ENCODE measurements at places on chromosomes 2 and 18.
A peak's percentile ranks its signal among the peaks of the same experiment; 100 is the strongest.

- no peak for DNase-seq
Observed at GRCh38 chr2:129103936-129104878, 785.5 kb upstream of the HS6ST1 start.

DNA sequence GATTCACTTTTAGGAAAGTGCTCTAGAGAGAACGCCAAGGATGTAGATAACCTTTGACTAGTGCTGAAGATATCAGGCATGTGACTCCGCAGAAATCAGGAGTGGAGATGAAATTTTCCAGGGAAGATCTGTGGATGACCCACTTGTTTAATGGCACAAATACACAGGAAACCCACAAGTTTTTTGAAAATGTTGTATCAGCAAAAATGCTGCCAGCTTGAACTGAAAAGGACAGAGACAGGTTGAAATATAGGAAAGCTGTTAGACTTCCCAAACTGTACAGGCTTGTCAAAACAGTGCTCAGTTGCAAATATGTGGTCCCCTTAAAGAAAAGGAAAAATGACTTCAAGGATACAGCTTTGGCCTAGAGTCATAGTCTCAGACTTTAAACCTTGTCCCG is 96.5 kb downstream of the PKP4 start:
- no peak for DNase-seq

- no peak for DNase-seq
Observed at GRCh38 chr18:72530622-72531021, 13.5 kb downstream of the CBLN2 start.

- no peak for DNase-seq
Observed at GRCh38 chr2:696463-696862, 19.3 kb upstream of the TMEM18 start.

DNA sequence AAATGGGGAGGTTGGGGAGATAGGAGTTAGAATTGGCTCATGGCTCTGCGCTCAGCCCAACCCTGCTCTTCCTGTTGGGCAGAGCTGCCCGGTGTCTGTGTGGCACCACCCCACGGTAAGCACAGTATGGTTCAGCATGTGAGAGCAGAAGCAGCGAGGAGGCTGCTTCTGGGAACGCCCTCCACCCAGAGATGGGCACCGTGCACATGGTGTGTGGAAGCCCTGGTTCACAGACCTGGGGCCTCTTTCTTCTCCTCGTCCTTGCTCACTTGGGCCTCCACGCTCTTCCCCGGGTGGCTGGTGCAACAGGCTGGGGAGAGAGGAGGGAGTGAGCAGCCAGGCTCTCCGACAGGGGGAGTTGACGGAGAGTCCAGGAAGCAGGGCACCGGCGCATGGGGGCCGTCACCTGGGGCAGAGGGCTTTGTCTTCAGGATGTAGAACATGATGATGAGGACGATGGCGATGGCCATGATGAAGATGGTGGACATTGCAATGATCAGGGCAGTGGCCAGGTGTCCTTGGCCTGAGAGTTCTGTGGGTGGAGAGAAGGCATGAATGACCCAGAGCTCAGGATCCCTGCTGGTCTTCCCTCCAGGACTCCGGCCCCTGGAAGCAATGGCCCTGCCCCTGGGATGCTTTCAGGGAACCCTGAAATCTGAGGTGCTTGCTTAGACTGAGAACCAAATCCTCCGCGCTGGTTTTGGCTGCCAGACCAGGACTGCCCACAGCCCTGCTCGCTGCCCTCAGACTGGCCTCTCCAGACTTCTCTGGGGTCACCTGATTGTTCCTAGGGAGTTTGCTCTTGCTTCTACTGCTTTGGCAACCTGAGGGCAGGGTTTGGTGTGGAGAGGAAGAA is 78.3 kb downstream of the EDAR start:
- no peak for DNase-seq

- DNase-seq: peak; percentile 9
Observed at GRCh38 chr2:40957508-40957907, 505.6 kb upstream of the SLC8A1 start.

DNA sequence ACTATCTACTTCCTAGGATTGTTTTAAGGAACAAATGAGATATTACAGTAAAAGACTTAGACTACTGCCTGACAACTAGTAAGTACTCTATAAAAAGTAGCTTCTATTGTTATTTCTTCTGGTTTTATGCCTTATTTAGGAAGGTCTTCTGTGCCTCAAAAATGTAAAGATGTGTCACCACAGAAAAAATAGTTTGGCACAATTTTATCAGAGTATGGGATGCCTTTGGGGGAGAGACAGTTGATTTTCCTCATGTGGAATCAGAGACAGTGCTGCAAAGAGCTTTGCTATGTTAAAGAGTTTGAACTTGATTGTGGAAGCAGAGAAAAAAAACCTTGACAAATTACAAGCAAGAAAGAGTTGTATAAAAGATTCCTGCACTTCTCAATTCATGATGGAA is 98.4 kb downstream of the EHBP1 start:
- peak; percentile 86 for DNase-seq

DNA sequence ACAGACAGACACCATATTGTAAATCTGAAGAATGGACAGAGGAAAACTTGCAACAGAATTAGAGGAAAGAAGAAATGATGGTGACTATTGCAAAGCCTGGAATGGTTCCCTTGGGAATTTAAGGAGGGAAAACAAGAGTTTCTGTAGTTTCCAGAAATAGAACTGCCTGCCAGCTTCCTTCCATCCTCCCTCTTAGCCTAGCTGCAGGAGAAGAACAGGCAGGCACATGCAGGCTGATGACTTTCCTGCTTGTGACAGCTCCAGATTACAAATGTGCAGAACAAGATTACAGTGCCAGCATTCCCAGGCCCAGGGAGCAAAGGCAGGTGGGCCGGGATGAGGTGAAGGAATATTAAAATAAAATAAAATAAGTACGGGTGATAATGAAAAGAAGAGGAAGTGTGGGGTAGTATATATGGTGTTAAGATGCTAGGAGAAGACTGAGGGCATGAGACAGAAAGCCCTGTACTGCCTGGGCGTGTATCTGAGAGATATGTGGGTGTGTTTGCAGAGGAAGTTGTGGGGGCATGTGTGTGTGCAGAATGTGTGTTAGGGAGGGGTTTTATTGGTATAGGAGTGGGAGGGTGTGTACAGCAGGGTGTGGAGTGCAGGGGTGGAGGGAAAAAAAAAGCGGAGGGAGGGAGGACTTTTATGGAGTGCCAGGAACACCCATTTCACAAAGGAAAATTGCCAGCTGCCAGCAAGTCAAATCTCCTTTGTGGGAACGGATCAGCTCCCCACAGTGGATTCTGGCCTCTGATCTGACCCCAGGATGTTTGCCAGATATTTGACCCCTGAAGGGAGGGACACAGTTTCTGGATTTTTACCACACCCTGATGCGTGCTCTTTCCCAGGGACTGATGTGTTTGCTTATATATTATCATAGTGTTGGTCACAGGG is 43.9 kb upstream of the NEMP2 start:
- DNase-seq: peak; percentile 63

DNA sequence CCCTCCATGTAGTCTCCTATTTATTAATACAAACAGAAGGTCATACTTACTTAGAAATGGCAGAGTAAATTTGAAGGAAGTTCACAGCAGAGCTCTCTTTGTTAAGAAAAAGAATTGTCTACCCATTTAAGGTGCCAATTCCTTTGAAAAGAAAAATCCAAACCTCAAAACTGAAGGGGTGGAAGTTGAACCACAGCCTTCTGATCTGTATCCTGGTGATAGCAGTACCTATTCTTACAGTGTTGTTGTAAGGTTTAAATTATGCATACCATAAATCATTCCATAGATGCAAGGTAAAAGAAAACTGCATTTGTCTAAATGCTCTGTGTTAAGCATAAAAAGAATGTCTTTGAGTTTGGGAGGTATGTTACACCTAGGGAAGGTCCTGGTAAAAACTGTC is 47.6 kb downstream of the COBLL1 start:
- no peak for DNase-seq

GRCh38 chr2:231041061-231041689 is 3.9 kb downstream of the C2orf72 start:
- DNase-seq: no peak

GRCh38 chr2:154914561-154914960 is 216.1 kb downstream of the KCNJ3 start:
- DNase-seq: no peak

DNA sequence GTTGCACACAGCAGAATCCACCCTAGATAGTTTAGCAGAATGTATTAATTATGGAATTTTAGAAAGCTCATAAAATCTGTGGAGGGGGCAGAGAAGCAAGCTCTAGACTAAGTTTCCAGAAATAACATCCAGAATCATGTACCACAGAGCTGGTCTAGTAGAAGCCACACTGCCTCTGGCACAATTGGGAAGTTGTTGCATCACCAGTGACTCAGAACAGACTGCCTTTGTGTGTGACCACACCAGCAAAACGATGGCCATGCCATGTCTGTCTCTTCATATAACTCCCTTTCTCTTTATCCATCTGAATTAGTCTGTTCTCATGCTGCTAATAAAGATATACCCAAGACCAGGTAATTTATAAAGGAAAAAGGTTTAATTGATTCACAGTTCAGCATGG is 158.9 kb downstream of the CCDC148 start:
- DNase-seq: peak; percentile 48

GRCh38 chr2:9764153-9764778 is 79.0 kb upstream of the TAF1B start:
- DNase-seq: no peak

DNA sequence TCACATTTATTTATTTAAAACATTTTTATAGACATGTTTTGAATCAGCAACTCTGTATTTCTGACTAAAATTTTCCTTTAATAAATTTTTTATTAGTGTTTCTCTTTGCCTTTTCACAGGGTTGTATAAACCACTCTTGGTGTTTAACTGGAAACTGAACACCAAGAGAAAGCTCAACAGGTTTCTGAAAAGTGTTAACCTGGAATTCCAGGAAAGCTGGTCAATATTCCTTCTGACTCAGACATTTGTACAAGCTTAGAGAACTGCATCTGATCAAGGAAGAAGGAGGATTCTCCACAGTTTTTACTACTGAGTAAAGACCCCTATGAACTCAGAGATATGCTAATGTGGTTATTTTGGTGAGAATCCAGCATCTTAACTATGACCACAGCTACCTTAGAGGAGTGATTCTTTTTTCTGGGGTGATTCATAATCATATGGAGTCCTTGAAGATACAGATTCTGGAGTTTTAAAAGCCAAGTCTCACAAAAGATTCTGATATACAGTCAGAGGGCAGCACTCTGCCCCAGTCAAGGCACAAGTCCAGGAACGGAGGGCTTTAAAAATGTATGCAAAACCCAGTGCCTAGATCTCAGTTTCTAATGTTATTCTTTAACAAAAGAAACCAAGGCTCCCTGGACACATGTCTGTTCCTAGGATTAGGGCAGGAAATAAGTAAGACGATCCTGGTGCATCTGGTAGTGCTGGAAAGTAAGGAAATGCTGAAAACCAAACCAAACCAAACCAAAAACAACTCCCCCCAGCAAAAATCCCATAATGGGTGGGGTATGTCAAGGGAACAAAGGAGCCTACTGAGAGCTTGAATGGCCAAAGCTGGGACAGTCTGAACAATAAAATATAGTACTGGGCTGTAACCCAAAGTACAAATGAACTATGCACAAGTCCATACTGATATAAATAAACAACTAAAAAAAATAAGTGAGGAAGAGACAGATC is 85.1 kb upstream of the FZD5 start:
- peak; percentile 66 for DNase-seq

- no peak for DNase-seq
Observed at GRCh38 chr18:36335476-36336279, 38.2 kb downstream of the FHOD3 start.

- DNase-seq: peak; percentile 87
Observed at GRCh38 chr2:45851576-45852304, 200.3 kb downstream of the PRKCE start.

- DNase-seq: no peak
Observed at GRCh38 chr2:29596584-29596983, 324.8 kb downstream of the ALK start.

- DNase-seq: peak; percentile 27
Observed at GRCh38 chr18:51069885-51070284, 39.9 kb downstream of the SMAD4 start.

- DNase-seq: no peak
Observed at GRCh38 chr2:125041846-125042245, 1016.8 kb downstream of the CNTNAP5 start.

DNA sequence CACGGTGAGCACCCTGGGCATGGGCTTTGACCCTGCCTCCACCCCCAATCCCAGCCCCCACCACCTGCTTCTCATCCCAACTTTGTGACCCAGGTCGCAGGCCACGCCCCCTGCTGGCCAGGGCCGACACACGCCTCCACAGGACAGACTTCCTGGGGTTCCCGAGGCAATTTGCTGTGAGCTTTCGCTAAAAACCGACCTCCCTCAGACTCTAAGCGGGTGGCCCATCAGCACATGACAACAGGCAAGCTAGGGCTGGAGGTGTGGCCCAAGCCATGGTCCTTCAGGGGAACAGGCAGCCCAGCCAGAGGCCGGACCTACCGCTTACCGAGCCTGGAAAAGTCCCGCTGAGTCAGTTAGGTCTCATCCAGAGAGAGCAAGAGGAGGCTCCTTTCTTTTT is 31.9 kb downstream of the C1QL2 start:
- no peak for DNase-seq

DNA sequence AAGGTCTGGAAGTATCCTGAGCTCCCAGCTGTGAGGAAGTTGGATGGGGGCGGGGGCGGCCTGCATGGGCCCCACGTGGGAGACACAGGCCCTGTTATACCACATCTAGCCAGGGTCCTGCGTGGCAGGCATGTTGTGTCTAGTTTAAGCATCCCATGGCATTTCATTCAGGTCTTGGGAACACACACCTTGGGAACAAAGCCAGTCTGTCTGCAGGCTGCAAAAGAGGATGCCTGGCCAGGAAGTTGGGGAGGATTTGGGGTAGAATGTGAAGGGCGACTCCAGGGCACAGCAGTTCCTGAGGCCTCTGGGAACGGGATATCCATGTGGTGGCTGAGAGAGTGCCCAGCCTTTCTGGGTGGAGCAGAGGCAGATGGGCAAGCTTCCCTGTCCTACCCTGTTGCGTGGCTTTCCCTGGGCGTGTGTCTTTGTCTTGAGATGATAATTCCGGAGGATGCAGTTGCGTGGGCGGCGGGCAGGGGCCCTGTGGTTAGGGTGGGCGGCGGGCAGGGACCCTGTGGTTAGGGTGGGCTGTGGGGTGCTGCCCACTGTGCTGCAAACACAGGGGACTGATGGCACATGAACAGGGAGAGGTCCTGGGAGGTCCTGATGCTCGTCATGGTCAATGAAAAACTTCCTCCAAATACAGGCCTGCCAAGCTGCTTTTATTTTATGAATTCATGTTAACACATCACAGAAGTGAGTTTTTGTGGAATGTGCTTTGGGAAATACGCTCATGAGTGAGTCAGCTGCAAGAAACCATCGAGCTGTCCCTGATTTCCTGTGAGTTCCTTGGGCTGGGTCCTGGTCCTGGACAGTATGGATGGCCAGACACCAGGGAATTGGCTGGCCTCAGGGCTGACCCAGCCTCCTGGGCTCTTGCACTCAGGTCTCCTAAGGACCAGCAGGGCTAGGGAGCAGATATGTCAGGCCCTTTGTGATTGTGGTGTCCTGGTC is 90.0 kb upstream of the HS6ST1 start:
- DNase-seq: peak; percentile 92

DNA sequence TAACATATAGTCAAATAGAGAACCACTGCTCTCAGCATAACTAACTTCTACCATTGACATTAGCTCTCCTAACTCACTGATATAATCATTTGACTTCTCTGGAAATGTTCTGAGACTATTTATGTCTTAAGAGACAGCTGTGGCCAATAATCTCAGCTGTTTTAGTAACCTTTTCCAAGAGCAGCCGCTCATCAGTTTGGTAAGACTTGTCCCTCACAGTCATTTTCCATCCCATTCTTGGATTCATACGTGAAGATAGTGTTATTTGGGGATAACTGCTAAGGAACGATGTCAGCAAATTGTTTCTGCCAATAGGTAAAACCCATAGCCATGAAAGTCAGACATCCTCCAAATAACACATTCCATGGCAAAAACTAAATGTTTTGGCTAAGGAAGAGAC is 127.8 kb downstream of the LNPK start:
- DNase-seq: no peak

- no peak for DNase-seq
Observed at GRCh38 chr2:182117196-182117595, 131.5 kb downstream of the PPP1R1C start.

Data from fibroblast of skin of back (primary cell).